ENCODE measurements at places on chromosomes 12 and 14.

DNA sequence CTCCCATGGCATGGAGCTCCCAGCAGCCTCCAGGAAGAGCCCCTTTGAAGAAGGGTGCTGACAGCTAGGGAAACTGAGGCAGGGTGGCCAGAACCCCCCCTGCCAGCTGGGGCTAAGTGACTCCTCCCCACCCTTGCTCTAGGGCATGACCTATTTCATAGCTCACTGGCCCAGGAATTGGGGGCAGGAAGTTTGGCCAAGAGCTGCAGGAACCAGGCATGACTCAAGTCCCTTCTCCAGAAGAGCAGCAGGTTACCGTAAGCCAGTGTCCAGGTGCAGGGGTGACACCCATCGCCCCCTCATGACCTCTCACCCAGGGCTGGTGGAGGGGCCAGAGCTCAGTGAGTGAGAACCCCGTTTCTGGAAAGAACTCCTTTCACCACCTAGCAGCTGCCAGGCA lies 1.9 kb downstream of the RASAL1 start:
- no peak for DNase-seq

DNA sequence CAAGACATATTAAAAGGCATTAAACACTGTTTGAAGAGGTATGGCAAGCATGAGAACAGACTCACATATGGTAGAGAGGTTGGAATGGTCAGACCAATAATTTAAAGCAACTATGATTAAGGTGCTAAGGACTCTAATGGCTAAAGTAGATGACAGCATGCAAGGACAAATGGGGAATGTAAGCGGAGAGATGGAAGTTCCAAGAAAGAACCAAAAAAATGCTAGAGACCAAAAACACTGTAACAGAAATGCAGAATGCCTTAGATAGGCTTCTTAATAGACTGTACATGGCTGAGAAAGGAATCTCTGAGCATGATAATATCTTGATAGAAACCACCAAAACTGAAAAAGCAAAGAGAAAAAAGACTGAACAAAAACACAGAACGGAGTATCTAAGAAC lies 77.4 kb downstream of the RIN3 start:
- DNase-seq = no peak

DNA sequence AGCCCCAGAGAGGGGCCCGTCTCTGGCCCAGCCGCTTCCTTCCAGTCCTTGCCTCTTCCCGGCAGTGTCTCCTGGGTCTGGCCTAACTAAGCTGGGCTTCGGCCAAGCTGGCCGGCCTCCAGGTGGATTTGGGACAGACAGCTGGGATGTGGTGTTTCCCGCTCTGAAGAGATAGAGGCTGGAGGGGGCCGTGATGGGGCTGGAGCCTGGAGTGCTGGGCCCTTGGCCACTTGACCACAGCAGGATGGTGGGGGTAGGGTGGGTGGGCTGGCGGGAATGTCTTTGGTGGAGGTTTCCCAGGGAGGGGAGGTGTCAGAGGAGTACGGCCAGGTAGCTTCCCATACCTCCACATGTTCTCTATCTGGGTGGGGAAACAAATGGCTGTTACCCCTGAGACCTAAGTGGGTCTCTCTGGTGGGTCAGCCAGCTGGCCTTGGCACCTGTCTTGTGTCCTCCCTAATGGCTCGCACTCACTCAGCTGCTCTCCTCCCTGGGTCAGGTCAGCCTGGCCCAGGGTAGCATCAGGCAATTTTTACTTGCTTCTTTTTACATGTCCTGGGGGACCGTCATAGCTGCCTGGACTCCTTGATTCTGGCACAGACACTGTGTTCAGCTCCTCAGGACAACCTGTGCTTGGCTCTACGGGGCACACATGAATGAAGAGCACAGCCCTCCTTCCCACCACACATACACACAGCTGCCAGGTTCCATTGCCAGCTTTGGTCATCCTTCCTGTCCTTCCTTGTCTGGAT lies 19.8 kb upstream of the PGF start:
- DNase-seq = no peak

- peak; percentile 59 for DNase-seq
Measured at GRCh38 chr12:93571365-93571924, 1.0 kb upstream of the SOCS2 start.

DNA sequence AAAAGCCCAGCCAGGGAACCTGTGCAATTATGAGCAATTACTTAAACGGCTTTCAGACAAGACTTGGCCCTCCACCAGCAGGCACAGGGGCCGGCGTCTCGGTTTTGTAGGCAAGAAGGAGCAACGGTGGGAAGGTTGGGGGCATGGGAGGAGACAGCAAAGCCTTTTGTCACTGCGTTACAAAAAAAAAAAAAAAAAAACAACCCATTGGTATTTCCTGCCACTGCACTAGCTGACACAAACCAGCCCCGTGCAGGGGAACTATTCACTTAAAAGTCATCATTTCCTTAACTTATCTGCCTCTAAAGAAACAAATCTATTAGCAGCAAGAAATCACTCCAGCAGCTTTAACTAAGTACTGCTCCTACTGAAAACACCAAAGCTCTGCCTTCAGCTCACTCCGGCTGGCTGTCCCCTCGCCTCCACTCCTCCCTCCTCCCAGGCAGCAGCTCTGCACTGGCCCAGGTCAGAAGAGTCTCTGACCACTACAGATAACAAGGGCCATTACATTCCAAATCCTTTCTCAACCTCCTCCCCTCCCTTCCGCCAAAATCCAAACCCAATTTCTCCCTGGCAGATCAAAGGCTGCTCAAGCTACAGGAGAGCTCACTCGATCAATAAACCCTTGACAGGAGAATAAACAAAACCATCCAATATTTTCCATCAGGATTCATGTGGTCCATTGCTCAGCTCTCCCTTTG lies 105.2 kb upstream of the CDKN3 start:
- DNase-seq = peak; percentile 60

DNA sequence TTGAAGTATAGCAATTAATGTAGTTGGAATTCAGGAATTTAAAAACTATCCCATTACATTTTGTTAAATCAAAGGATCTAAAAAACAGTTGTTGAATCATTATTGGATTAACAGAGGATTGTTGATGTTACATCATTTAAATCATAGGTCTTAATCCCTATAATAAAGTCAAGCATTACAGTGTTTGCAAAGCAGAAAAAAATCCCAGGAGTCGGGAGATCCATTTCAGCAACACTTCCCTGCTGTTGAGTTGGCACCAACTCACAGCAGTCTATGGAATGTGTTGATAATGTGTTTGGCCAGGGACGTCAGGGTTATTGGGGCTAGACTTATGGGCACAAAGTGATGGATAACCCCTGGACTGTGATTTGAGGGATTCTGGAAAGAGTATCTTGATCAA lies 99.1 kb upstream of the TMTC1 start:
- DNase-seq = no peak

GRCh38 chr14:70807898-70808415 lies 1.4 kb downstream of the MAP3K9 start:
- DNase-seq = no peak

All from fibroblast of skin of back (primary cell).